ENCODE measurements at places on chromosomes 2 and 18.

DNA sequence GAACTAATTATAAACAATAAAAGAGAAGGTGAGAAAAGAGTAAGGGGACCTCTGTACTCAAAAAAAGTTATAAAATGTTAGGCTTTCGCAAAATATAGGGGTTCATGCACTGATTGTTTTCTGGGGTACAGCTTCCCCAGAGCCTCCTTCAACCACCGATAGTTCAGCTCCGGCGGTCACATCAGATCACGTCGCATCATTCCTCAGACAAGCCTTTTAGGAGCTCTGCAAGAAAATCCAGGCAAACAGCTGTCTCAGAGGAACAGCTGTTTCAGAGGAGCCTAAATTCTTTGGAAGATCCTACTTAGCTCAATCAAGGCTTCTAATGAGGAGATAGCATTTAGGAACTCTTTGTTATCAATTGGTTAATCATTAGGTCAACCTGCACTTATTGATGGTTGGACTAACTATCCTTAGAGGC lies 78.7 kb downstream of the MYCN start:
- no peak for DNase-seq

DNA sequence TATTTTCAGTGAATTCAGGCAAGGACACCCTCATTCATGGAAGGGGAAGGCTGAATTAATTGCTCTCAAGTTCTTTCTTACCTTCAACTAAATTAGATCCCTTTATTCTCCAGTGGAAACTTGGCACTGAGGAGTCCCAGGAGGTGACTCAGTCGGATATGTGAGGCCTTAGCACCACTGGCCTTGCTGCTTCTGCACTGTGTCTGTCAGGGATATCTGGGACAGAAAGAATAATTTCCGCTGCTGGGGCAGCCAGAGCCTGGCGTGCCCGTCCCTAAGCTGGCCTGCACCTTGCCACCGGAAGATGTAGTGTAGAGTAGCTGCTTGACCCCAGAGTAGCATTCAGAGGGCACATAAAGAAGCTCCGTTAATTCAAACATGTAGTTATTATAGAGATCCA lies 53.4 kb downstream of the LIMS1 start:
- no peak for DNase-seq

DNA sequence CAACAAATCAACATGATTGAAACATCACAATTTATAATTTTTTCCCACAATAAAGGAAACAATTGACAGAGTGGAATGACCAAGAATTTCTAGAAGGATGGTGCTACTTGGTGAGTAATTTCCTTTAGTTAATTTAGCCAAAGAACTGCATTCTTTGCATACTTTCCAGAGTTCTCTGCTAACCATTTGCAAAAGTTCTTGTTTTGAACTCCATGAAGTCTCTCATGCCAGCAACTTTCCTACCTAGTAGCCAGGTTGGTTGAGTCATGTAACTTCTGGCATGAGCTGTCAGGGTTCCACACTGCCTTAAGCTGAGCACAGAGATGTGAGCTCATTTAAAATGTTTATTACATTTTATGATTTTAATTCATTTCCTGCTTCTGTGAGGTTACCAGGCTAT lies 539.6 kb downstream of the PID1 start:
- no peak for DNase-seq

GRCh38 chr18:57211412-57211750 lies 64.5 kb downstream of the BOD1L2 start:
- DNase-seq: no peak

DNA sequence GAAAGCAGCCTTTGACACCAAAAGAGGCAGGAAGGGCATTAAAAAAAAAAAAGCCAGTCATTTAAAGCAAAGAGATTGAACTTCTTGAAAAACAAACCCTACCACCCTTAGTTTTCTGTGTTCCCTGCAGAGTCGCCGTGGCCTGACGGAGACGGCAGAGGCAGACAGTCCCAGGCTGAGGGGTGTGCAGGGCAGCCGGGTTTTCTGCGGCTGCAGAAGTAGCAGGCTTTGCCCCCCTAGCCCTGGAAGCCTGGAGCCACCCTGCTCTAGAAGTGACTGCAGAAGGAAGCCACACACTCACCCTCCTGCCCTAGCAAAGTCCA lies 2.8 kb downstream of the INPP5D start:
- DNase-seq: no peak

GRCh38 chr2:136497709-136498108 lies 267.6 kb upstream of the THSD7B start:
- DNase-seq: no peak

DNA sequence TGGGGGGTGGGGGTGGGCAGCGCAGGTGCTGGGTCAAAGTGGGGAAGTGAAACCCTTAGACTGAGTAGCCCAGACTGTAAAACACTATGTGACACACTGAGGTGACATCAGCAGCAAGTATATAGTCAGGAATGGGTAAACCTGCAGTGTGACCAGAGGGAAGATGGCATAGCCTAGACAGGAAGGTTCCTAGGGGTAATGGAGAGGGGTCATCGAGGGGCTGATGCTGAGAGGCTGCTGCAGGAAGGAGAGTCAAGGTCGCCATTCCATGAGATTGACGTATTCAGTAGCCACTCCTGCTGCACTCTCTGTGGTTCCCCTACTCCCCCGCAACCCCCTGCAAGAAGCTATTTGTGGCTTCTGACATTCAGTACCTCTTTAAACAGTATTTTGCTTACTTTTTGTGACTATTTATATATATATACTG lies 111.7 kb downstream of the CHST9 start:
- DNase-seq: no peak

- DNase-seq: no peak
Measured at GRCh38 chr2:125634662-125635061, 1021.3 kb upstream of the GYPC start.

DNA sequence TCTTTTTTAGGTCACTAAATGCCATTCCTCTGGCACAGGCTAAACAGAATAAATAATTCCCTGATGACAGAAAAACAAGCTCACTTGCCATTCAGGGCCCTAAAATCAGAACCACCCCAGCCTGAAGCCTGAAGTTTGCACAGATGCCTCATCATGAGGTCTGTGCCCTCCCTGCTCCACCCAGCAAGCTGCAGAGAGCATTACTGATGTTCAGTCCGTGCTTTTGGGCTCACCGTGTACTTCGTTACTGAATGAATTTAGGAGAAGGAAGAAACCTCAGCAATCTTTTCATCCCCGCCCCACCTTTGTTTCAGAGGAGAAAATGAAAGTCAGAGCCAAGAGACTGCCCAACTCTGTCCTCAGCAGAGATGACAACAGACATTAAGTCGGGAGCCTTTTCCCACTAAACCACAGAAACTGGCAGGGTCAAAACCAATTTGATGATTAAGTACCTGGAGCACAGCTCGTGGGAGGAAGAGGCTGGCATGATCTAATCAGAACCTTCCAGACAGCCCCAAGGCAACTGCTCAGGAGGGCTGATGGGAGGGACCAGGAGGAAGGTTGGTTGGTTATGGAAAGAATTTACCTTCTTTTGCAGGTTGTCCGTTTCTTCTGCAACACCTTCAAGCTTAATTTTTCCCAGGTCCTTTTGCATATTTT lies 122.7 kb downstream of the LAMA1 start:
- DNase-seq: no peak

DNA sequence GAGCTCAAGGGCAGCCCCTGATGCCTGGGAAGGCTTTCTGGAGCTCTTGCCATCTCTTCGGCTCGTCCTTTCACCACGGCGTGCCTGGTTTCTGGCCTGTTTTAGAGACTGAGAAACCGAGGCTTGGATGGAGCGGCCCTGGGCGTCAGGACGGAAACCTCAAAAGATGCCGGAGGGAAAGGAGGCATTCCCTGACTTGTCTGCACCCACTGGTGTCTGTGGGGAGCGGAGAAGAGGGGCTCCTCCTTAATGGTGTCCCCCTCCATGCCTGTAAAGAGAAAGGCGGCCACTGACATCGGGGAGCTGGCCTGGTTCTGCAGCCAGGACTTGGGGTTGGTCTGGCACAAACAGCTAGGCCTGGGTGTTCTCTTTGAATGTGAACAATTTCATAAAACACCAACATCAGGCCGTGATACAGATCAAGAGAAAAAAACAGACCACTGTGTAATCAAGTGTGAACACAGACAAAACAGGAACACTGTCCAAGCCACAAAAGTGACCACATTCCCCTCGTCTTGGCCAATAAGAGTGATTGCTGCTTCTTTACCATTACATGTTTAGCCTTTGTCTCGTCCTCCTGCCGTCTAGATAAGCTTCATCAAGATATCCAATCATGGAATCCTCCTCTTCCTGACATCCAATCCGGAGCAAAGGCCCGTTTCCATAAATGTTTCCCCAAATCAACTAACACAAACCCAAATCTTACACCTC lies 633 bp upstream of the ILKAP start:
- no peak for DNase-seq

- no peak for DNase-seq
Measured at GRCh38 chr2:234521536-234521935, 24.7 kb upstream of the ARL4C start.

DNA sequence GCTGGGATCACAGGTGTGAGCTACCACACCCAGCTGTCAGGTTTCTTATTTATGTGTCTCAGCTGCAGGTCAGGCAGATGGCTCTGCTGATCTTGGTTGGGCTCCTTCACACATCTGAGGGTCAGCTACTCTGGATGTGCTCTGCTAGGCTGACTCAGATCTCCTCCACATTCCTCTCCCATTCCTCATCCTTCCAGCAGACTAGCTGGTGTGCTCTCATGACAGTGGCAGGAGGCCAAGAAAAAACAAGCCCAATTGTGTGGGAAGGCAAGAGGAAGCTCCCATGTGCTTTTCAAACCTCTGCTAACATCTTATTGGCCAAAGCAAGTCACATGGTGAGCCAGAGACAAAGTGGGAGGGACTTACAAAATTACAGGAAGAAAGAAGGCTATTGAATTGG lies 11.7 kb upstream of the MSH6 start:
- no peak for DNase-seq

DNA sequence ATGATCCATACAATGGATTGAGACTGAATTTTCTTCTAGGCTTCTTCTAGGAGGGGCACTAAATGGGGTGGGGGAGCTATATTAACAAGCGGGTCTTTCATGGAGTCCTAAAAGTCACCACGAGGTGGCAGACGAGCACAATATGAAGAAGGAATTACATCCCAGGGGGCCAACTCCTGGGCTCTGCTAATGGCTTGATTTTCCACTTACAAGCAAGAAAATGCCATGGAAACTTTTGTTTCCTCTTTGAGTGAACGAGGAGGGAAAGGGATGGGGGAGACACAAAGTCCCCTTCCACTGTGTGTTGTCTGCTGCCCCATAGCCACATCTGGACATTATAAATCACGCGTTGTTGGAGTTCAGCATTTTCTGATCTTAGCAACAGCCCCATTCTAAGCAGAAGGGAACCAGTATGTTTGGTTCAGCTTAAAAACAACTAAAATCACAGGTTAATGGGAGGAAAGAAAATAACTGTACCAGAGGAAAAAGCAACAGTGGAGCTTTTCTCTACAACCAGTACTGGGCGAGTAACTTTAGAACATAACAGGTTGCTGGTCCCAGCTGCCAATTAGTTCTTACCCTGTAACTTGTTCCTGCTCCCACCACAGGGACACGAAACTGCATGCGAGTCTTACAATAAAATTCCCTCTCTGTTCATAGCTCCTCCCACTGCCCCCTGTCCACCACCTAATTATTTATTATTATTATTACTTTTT lies 285.0 kb upstream of the PARD3B start:
- DNase-seq: no peak

GRCh38 chr2:227886149-227886548 lies 14.7 kb downstream of the DAW1 start:
- no peak for DNase-seq

DNA sequence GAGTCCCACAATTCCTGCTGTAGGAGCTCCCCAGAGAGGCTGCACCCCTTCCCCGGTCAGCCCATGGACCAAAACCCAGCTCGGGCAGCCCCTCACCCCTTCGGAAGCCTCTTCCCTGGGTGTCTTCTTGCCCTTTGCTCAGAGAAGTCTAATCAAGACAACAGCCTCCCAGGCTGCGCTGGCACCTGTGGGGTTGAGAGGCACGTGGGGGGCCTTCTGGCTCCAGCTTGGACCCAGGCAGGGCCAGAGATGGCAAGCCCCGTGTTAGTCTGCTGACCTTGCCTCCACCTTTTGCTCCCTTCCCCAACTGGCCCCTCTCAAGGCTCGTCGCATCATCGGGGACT lies 10.4 kb downstream of the SLC4A3 start:
- no peak for DNase-seq

GRCh38 chr18:45684341-45685115 lies 39.5 kb upstream of the SLC14A1 start:
- no peak for DNase-seq

DNA sequence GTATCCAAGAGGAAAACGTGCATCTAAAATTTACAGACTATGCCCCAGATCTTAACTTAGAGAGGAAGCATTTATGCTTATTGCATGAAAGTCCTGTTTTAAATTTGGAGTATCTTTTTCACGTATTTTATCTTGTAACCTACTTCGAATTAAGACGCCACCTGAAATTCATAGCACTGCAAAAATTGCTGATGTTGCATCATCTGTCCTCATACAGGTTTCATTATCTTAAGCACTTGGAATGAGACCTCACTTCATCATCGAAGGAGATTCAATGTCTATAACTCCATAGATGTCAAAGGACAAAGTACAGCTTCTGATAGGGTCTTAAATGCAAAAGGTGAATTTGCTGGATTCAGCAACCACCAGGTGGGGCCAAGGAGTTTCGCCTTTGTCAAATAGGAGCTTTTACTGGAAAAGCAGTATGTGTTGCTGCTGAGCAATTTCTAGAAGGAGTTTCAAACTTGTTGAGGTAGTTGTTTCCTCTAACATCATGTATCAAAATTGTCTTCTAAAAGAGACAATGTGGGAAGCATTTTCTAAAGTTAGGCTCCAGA lies 106.4 kb upstream of the CCDC85A start:
- DNase-seq: no peak

GRCh38 chr2:174996622-174997021 lies 8.6 kb downstream of the CHN1 start:
- no peak for DNase-seq

- no peak for DNase-seq
Measured at GRCh38 chr18:67385455-67385854, 131.1 kb downstream of the DSEL start.

DNA sequence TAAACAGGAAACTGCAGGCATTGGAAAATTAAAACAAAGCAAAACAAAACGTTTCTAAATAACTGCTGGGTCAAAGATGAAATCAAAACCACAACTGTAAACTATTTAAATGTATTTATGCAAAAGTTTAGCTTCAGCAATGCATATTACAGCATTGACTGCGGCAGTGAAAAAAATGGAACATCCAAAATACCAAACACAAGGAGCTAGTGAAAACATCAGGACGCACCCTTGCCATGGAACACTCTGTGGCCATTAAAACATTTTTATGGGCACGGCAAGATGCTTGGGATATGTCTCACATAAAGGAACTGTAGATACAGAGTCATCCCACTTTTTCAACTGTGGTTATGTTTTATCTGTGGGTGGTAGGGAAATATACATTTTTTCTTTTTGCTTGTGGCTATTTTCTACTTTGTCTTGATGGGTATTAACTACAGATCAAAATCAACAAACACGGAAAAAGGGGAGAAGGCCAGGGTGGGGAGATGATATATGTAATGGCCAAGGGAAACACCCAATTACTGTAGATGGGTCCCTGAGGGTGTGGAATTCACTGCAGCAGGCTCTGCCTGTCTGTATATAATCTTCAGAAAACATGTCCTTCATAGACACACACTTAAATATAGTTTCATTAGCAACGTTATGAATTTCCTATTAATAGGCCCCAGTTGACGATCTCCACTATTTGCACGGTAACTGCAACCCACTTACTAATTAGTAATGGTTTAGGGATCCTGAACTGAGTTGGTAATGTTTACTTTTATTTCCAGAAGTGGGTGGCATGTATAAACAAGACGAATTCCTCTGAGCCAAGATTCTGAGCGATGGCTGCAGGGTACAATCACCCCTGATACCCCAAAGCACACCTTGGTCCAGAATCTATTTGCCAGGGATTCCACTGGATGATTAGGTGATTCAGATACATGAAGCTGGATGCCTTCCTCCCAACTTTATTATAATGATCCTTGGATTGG lies 110.5 kb downstream of the ACKR3 start:
- DNase-seq: no peak

Data from stimulated activated CD8-positive, alpha-beta memory T cell treated with anti-CD3 and anti-CD28 coated beads, Interleukin-7, amount 100 ng/mL, for 48 hours (primary cell).